ENCODE measurements at places on chromosomes 5 and 9.

DNA sequence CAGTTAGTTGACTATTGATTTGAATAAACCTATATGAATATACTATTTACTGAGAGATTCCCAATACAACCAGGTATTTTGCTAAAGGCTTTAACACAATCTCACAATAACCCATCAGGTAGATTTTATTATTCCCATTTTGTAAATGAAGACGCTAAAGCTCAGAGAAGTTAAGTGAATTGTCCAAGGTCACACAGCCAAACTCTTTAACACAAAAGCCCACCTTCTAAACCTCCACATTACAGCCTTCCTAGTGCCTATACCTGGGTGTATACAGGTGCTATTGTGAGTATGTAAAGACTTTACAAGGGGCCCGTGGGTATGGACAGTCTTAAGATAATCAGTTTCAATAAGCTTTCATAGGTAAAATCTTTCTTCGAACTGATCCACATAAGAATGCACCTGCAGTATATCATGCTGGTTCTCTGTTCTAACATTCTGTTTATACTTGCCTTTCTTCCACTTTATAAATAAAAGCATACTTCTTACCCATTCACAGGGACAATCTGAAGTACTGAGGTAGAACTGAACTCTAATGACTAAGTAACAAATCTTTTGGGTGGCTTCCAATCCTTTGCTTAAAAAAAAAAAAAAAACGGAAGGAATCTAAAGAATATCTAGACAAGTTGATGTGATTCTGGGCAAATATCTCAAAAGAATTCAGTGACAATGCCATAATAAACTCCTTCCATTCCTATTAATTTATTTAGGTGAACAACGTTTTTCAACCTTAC is 59.1 kb downstream of the PJA2 start:
- DNase-seq = peak; percentile 32

DNA sequence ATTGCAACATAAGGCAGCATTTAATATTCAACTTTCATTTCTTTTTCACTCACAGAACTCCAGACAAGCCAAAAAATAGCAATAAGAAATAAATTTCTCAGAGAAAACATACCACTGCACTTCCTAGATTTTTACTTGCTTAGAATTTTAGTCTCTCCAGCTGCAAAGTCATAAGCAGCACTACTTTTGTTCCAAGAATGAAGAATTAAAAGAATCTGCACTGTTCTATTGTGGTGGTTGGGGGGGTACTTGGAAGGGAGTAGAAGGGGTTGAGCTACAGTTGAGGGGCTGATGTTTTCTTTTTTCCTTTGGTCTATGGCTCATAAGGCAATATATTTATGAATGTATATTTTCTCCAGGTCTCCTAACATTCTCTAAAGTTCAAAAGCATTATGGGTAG is 144.5 kb downstream of the KIAA0825 start:
- no peak for DNase-seq

DNA sequence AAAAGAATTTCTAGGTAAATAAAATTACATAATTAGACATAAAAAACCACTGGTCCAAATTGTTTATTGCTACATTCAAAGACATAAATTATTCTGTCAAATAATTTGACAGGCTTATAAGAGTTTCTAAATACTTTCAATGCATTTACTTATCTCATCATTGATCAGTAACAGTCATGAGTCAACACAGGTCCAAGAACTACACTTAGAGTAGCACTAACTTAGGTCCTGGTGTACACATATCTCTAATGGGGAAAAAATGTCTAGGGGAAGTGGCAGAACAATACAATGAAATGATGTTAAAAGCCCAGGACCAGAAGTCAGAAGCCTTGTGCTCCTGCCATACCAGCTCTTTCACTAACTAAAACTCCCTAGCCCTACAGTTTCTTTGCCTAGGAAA is 96.5 kb upstream of the SLCO6A1 start:
- no peak for DNase-seq

DNA sequence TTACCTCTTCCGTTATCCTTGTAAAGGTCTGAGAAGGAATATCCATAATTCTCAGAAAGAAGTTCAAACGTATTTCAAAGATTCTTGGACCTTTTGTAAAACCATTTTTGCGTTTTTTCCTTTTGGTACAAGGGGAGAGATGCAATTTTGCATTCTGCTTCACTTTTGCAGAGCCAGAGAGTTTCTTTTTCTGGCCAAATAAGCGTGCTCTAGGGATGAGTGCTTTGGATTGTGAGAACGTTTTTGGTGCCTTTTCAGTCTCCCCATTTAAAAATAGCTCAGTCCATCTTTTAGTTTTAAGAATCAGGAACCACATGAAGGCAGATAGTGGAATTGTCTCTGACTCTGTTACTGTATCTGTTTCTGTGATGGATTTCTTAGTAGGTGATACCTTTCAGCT is 1.5 kb downstream of the ARHGAP26 start:
- no peak for DNase-seq

- DNase-seq = peak; percentile 78
Observed at GRCh38 chr9:114524247-114524681, 19.0 kb upstream of the WHRN start.

GRCh38 chr9:5042661-5043178 is 57.6 kb downstream of the JAK2 start:
- no peak for DNase-seq

DNA sequence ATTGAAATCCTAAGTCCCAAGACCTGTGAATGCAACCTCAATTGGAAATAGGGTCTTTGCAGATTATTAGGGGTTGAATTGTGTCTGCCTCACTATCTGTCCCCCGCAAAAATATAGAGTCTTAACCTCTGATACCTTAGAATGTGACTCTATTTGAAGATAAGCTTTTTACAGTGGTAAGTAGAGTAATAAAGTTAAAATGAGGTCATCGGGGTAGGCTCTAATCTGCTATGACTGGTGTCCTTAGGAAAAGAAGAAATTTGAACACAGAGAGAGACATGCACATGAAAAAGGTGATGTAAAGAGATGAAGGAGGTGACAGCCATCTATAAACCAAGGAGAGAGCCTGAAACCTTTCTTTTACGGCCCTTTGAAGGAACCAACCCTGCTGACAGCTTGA is 287.1 kb upstream of the ADRA1B start:
- DNase-seq = no peak

GRCh38 chr5:113382731-113383130 is 52.1 kb downstream of the TSSK1B start:
- no peak for DNase-seq

GRCh38 chr9:133113949-133114885 is 6.8 kb downstream of the RALGDS start:
- no peak for DNase-seq

DNA sequence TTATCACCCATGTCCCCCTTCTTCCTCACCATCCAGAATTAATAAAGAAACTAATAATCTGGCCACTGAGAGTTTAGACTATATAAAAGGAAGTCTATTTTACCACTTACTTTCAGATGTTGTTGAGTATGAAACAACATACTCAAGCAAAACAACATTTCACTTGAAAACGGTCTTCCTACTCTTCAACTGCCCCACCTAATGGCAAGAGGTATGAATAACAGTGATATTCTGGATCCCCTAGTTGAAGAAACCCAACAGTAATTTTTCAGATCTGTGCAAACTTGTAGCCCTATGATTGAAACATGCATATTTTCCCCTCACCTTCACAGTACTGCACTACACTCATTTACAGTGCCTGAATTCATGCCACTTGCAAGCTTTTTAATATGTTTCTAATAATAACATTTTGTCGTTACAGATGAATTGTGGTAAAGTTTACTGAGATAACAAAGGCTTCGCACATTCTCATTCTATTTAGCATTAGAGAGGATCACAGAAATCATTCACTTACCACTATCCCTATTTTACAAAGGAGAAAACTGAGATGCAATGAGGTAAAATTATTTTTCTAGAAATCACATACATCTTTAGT is 267.9 kb upstream of the PDE4D start:
- peak; percentile 55 for DNase-seq

DNA sequence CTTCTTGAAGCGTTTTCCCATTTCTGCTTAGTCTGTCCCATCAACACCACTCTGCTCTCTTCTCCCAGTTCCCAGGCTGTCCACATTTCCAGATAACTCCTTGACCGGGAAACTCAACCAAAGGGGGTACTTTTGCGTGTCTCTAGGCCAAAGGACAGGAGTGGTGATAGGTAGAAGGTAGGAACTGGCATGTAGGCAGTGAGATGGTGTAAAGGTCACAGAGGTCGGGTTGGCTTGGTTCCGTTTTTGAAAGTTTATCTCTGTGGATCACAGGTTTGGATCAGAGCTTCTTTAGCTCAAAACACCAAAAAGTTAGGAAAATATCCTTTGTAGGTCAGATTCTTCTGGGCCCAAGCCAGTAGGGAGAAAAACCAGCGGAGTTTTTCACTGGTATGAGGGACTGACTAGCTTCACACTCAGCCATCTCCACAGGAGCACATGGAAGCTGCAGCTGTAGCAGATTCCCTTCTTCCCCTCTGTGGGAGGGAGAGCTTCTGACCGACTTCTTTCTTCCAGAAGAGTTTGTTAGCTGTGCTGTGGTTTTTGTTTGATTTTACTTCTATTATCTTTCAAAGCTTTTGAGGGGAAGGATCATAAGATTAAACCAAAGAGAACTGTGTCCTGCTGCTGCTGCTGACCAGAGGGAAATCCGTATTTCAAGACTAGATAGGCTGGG is 98.4 kb upstream of the DMRT1 start:
- DNase-seq = peak; percentile 78

GRCh38 chr5:169581580-169582227 is 1.9 kb upstream of the SPDL1 start:
- DNase-seq = peak; percentile 64

- peak; percentile 44 for DNase-seq
Observed at GRCh38 chr9:27117489-27118135, 8.6 kb downstream of the TEK start.

GRCh38 chr9:127365461-127365860 is 31.5 kb upstream of the SLC2A8 start:
- no peak for DNase-seq

DNA sequence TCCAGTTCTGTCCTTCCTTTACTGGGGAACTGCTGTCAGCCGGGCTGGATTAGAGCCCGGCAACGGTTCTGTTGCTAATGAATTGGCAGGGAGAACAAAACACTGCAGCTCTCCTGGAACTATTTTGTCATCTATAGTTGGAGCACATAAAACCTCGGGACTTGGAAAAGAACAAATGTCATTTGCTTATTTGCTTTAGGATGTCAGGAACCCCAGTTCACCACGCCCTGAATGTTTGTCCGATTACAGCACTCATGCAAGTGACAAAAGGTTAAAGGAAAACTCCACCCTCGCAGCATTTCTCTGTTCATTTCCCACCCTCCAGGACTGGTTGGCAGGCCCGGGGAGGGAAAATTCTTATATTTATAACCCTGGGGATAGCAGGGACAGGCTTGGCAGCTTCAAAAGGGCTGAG is 66.4 kb upstream of the PLPP1 start:
- DNase-seq = peak; percentile 90

GRCh38 chr5:137073189-137073588 is 425.9 kb downstream of the SPOCK1 start:
- no peak for DNase-seq

DNA sequence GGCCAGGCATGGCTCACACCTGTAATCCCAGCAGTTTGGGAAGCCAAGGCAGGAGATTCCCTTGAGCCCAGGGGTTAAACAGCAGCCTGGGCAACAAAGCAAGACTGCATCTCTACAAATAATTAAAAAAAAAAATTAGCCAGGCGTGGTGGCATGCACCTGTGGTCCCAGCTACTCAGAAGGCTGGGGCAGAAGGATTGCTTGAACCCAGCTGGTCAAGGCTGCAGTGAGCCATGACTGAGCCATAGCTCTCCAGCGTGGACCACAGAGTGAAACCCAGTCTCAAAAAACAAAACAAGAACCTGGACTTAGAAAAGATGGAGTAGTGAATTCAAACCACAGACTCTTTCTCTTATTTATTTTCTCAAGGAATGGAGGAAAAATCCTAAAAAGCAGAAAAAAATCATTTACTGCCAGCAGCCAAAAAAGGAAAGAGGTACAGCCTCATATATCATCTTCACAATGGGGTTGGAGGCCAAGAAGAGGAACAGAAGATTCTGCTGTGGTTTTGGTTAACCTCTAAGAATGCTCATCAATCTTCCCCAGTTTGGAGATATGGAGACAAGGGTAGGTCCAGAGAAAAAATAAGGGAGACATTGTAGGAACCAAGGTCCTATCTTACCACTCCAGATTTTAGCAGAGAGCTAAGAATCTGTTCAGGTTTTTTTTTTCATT is 40.0 kb upstream of the MYO10 start:
- no peak for DNase-seq

DNA sequence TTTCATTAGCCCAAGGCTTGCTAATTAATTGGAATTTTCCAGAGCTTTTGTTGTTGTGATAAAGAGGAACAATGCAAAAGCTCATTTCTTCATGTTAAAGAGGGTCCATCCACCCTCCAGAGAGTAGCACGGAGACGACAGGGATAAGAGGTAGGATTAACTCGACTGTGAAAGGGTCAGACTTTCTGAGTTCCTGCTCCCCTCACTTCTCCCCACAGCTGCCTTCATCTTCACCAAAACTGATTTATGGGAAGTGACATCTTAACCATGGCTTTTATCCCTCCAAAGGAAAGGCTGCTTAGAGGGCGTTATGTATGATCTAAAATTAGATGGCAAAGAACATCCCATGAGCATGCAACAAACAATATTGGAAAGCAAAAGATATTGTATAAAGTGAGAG is 135.5 kb downstream of the GLIS3 start:
- no peak for DNase-seq

DNA sequence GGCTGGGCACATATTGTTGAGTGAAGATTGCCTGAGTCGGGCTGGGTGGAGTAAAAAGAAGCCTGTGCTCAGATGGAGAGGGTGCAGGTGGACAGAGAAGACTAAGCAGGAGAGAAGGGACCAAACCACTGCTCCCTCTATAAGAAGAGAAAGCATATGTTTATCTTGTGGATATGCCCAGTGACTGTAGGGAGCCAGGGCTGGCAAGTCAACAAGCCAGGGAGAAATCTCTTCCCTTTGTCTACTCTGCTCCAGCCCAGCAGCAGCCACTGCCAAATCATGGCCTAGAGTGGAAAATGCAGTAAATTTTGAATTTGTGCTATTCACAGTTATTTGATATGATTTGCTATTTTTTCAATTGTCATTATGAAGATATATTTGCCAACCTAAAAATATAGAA is 33.2 kb upstream of the TRIM36 start:
- DNase-seq = no peak
